ENCODE measurements at places on chromosomes 4 and X.

- peak overlapping the region; percentile 81 for H3K4me3 ChIP-seq
- peaks cover 30% of the 10 kb centered on the region for H3K4me1 ChIP-seq
- peak overlapping the region; percentile 80 for H3K27ac ChIP-seq
- peaks cover 5% of the 10 kb centered on the region for H3K36me3 ChIP-seq
- H3K27me3 ChIP-seq = peaks cover 48% of the 10 kb centered on the region
Measured at GRCh38 chrX:41923978-41924683, 777 bp upstream of the CASK start.

DNA sequence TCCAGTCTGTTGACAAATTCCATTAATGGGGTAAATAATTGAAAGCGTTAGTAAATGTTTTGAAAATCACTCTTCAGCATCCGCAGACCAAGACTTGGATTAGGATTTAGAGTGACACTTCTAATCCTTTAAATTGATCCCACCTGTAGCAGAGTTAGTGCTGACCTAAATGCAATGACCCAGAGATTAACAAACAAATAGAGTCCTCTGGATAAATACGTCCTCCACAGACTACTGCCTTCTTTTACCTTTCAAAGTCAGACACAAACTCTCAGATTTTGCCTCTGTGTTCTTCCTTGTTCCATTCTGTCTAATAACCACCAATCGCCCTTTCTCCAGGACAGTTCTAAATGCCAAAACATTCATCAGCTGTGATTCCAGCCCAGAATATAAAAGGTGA is at the start of gene GUCY2F:
TSS of gene GUCY2F (minus strand) at position 101 of the 400 bp plus-strand sequence. CDS start 6,150 bp downstream, outside the sequence.
- H3K27ac ChIP-seq = no peak within 1 kb of the TSS
- no peak for DNase-seq
- no peaks in the 10 kb centered on the region for H3K4me1 ChIP-seq
- H3K36me3 ChIP-seq = no peaks in the 10 kb centered on the region

DNA sequence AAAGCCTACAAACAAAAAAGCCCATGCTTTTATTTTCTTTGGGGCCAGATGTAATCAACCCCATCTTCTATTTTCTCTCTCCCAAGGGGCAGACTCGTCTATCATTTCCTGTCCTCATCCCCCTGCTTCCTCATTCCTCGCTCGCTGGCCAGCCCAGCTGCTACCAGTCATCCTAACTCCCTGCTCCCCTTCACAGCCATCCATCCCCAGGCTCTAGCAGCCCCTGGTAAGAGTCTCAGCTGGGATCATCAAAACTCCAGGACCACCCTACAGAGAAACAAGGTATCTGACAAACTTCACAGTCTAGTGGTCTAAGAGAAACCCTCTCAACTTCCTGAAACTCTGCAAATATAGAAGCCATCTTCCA is 23.6 kb downstream of the SH3KBP1 start:
- H3K27me3 ChIP-seq = peaks cover 13% of the 10 kb centered on the region
- peaks cover 55% of the 10 kb centered on the region for H3K4me1 ChIP-seq
- no peak overlapping the region for H3K27ac ChIP-seq
- H3K4me3 ChIP-seq = no peak overlapping the region
- H3K36me3 ChIP-seq = no peaks in the 10 kb centered on the region

DNA sequence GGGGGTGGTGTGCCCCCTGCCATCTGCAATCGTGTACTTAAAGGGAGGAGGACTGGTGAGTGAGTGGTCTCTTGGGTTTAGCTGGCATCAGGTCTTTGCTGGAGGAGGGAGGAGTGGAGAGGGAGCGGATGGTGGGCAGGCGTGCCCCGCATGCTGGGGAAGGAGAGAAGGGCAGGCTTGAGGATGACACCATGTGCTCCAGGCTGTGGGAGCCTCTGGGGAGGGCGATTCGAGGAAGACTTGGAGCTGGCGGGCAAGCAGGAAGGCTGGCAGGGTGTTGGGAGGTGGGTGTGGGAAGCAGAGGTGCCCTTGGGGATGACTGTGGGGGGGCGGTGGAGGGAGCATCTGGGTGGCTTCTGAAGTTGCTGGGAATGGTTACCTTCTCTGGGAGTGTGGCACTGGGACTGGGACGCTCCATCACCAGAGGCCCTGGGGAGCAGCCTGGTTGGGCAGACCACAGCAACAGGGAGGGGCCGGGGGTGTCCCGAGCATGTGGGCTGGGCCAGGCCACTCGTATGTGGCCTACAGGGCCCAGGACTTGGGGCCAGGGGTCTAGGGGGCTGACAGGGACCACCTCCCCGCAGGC is 30.8 kb upstream of the AFAP1 start:
- H3K4me3 ChIP-seq = peak overlapping the region; percentile 92
- H3K27me3 ChIP-seq = no peaks in the 10 kb centered on the region
- H3K27ac ChIP-seq = peak overlapping the region; percentile 99
- peaks cover 68% of the 10 kb centered on the region for H3K4me1 ChIP-seq
- no peak for DNase-seq
- H3K36me3 ChIP-seq = peaks cover 24% of the 10 kb centered on the region

DNA sequence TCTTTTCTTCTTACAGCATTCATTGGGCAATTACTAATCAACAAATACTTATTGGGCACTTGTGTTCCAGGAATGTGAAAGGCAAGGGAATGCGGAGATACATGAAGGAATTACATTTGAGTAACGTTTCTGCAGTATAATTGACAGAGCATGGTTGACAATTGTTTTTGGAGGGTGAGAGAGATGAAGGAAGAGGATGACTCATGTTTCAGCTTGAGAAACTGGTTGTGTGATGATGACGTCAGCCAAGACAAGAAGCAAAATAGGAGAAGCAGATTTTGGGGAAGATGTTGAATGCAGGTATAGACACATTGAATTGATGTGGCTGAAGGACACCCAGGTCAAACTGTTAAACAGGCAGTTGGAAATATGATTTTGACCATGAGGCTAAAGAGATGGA is 8.0 kb upstream of the CPEB2 start:
- H3K4me3 ChIP-seq = no peak overlapping the region
- H3K4me1 ChIP-seq = peaks cover 8% of the 10 kb centered on the region

Data from activated T-cell treated with anti-CD3 and anti-CD28 coated beads, Interleukin-2, amount 50 U/mL, for 24 hours (primary cell).